ENCODE measurements at places on chromosomes 2 and 18. TPM values are rescaled to one million over a fixed set of nuclear protein-coding genes. Genes with fewer than 3 reads are reported as not detected.

DNA sequence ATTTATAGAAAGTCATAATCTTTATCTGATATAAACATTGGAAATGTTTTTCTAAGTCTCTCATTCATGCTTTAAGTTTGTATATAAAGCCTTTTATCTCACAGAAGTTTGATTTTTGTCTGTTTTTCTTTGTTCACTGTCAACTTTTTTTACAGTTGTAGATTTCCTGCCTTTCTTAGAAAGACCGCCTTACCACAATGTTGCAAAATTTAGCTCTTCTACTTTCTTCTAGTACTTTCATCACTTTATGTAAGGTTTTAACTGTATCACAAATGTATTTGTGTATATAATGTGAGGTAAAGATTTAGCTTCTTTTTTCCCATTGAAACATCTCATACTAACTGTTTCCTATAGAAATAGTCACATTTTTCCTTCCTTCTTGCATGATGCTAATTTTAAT, 136.1 kb downstream of the DNAH6 start:
- no peaks in the 10 kb centered on the region for H3K4me1 ChIP-seq
- H3K36me3 ChIP-seq = no peaks in the 10 kb centered on the region
- DNase-seq = no peak
- H3K27me3 ChIP-seq = no peaks in the 10 kb centered on the region
- H3K27ac ChIP-seq = no peak overlapping the region

DNA sequence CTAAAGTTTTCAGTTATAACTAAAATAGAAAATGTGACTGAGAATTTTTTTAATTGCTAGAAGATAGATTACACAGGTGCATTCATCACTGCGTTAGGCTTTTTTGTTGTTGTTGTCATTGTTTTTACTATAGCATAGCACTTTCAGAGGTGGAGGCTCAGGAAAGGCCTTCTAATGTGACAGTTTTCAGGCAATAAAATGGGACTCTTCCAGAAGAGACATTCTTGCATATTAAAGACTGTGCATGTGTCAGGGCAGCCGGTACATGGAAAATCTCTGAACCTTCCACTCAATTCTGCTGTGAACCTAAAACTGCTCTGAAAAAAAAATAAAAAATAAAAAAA, 175.2 kb downstream of the METTL4 start:
- H3K27me3 ChIP-seq = no peaks in the 10 kb centered on the region
- no peak for DNase-seq
- no peak overlapping the region for H3K4me3 ChIP-seq

DNA sequence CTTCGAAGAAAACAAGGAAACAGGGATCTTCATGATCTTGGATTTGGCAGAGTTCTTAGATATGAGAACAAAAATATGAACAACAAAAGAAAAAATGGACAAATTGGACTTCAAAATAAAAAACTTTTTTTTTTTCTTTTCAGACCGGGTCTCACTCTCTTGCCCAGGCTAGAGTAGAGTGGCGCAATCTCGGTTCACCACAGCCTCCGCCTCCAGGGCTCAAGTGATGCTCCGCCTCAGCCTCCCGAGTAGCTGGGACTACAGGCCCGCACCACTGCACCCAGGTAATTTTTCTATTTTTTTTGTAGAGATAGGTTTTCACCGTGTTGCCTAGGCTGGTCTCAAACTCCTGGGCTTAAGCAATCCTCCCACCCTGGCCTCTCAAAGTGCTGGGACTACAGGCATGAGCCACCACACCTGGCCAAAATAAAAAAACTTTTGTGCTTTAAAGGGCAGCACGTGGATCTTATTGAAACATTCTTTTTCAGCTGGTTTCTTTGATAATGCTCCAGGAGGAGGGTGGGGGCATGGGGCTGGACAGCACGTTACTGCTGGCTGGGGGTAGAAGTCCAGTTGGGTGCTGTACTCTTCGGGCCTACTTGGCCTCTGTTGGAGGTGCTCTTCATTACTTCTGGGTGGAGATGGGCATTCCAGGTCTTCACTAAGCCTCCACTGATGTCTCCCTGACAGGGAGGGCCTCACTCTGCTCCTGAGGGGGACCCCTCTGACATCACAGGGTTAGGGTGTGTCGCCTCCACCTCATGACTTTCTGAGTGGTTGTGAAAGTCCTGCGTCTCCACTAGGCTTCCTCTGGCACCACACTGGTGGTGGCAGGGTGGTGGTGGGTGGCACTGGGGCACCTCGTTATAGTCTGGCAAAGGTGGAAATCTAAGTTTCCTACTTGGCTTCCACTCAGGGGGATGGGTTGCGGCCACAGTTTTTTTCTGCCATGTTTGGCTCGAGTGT, 150.5 kb upstream of the XPO1 start:
- H3K4me1 ChIP-seq = peaks cover 8% of the 10 kb centered on the region
- peak overlapping the region; percentile 86 for H3K27ac ChIP-seq
- no peak overlapping the region for H3K4me3 ChIP-seq
- no peaks in the 10 kb centered on the region for H3K27me3 ChIP-seq

GRCh38 chr2:41853427-41854191, 194.2 kb upstream of the PKDCC start:
- no peaks in the 10 kb centered on the region for H3K36me3 ChIP-seq
- no peaks in the 10 kb centered on the region for H3K27me3 ChIP-seq
- H3K27ac ChIP-seq = no peak overlapping the region

- no peak for DNase-seq
- no peak overlapping the region for H3K27ac ChIP-seq
- no peaks in the 10 kb centered on the region for H3K27me3 ChIP-seq
- H3K36me3 ChIP-seq = no peaks in the 10 kb centered on the region
- H3K4me1 ChIP-seq = no peaks in the 10 kb centered on the region
Observed at GRCh38 chr2:40384714-40385113, 67.2 kb downstream of the SLC8A1 start.

Gene NOL4
- total RNA-seq = 0.37 TPM

DNA sequence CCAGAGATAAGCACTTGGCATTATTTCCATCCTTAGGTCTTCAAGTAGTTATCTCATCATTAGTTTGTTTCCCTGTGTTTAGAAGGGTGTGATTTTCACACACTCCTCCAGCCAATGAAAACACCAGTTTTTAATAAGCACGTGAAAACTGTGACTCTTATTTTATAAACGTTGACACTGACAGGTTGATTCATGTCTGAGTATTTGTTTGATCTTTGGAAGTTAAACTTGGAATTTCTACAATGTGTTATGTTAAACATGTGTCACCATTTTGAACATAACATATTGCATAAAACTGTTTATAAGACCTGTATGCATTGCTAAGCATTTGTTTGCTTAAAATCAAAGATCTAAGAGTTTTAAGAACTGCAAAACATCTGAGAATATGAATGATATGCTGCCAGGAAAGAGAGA, 27.6 kb downstream of the SLC40A1 start:
- DNase-seq = no peak
- H3K4me3 ChIP-seq = no peak overlapping the region
- H3K4me1 ChIP-seq = peaks cover 52% of the 10 kb centered on the region
- H3K27ac ChIP-seq = peak overlapping the region; percentile 84
- no peaks in the 10 kb centered on the region for H3K27me3 ChIP-seq
- no peaks in the 10 kb centered on the region for H3K36me3 ChIP-seq

- no peaks in the 10 kb centered on the region for H3K36me3 ChIP-seq
- no peak for DNase-seq
- H3K27ac ChIP-seq = no peak overlapping the region
Observed at GRCh38 chr18:58955738-58956137, 91.1 kb downstream of the ZNF532 start.

Gene NR4A2
- total RNA-seq = 1.7 TPM

- no peaks in the 10 kb centered on the region for H3K36me3 ChIP-seq
- no peak overlapping the region for H3K4me3 ChIP-seq
- H3K4me1 ChIP-seq = no peaks in the 10 kb centered on the region
- DNase-seq = no peak
- H3K27me3 ChIP-seq = no peaks in the 10 kb centered on the region
Observed at GRCh38 chr2:215907147-215907546, 106.2 kb downstream of the MREG start.

Gene DOK6
- total RNA-seq = 2.9 TPM

Gene EGR4
- total RNA-seq = not detected

GRCh38 chr2:144682248-144682647, 162.3 kb upstream of the ZEB2 start:
- DNase-seq = no peak
- no peaks in the 10 kb centered on the region for H3K36me3 ChIP-seq
- no peaks in the 10 kb centered on the region for H3K27me3 ChIP-seq
- no peak overlapping the region for H3K4me3 ChIP-seq
